ENCODE measurements at places on chromosomes 16 and 17.

GRCh38 chr16:57009643-57010170, 20.4 kb downstream of the NLRC5 start:
- no peak for DNase-seq

DNA sequence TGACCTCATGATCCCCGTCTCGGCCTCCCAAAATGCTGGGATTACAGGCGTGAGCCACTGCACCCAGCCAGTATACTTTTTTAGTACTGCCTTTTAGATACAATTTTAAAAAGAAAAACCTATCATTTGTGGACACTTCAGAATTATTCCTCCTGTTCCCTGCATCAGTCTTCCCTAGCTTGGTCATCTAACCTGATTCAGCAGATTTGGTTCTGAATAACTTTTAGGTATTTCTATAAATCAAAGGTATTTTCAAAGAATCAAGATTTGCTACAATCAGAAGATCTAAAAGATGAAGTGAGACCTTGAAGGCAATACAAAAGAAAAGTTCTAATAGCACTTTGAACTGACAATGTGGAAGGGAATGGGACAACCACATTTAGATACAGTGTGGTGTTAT, 30.0 kb downstream of the MBTD1 start:
- no peak for DNase-seq

DNA sequence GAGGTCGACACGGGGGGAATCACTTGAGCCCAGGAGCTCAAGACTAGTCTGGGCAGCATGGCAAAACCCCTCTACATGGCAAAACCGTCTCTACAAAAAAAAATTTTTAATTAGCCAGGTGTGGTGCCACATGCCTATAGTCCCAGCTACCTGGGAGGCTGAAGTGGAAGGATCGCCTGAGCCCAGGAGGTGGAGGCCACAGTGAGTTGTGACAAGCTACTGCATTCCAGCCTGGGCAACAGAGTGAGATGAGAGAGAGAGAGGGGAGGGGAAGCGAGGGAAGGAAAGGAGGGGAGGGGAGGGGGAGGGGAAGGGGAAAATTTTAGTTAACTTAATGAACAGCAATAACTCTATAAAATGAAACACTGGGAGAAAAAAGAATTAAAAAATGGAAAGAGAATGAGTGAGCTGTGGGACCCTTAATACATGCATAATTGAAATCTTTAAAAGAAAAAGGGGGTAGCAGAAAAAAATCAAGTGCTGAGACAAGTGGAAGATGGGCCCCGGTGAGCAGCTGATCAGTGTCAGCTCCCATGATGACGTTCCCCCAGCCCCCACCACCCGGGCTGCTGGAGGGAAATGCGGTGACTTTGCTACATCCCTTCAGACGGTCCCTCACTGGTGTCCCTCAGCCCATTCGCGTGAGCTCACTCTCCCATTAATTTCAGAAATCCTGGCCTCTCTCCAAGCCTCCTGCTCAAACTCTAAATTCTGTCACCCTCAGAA, 2.7 kb downstream of the ASGR2 start:
- no peak for DNase-seq

DNA sequence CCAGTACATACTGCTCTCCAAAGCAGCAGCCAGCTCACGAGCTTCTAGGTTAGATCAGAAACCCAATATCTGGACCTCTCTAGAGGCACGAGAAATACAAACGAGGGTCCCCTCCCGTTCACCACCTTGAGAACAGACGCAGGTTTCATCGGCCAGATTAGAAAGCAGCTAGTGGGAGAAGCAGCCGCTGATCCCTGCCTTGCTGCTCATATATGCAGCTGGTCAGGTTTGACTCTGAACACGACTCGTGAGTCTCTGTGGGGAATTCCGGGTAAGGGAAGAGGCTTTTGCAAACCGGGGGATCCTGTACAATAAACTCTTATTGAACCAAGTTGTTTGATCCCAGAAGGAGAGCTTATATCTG, 1.6 kb downstream of the VAT1L start:
- no peak for DNase-seq

GRCh38 chr16:318628-319027, 33.9 kb downstream of the AXIN1 start:
- DNase-seq: no peak

GRCh38 chr17:77301694-77302266, 161.0 kb downstream of the SEC14L1 start:
- no peak for DNase-seq

GRCh38 chr16:61547626-61548025, 488.6 kb downstream of the CDH8 start:
- DNase-seq: no peak

GRCh38 chr17:56908001-56908542, 5.8 kb downstream of the TRIM25 start:
- no peak for DNase-seq

GRCh38 chr17:42059815-42060214, 9.4 kb upstream of the C17orf113 start:
- DNase-seq: no peak

DNA sequence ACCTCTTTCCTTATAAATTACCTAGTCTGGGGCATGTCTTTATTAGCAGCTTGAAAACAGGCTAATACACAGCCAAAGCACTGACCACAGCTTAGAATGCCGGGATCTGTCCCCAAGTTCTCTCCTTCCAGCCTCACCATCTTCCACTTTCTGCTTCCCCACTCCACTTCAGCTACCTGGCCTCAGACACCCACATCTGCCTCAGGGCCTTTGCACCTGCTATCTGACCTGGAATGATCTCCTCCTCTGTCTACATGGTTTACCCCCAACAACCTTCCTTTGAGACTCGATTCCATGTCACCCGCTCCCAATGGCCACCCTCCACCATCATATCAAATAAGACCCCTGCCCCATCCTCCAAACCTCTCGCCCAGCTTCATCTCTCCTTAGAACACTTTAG, 152.6 kb upstream of the CDC42EP4 start:
- no peak for DNase-seq

DNA sequence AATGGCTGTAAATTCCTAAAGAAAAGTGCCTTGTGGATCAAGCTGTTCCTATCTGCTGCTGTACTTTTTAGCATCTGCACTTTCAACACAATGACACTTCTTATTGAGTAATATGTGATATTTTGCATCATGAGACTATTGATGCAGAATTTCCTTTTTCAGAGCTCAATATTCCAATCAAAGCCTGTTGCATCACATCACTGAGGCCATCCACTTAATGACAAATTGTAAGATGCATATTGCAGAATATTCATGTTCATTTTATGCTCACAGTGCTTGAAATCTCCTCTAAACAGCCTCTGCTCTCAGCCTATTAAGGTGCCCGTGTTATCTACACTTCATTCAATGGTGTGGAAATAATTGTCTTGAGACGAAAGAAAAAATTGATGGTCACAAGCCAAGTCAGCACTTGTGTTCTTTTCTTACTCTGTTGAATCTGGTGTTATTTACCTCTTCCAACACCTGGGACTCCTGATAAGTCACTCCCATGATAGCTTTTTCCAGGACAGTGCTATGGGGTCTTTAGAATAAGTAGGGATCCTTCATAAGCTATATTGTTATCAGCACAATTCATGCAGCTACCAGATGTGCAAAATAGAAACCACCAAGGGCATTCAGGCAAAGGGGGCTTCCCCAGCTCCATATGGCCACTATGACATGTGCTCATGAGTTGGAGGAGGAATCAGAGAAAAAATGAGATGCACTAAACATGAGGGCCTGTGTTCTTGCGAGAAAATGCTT, 9.3 kb upstream of the SKAP1 start:
- DNase-seq: no peak

All from activated T-cell treated with anti-CD3 and anti-CD28 coated beads for 1 hour (primary cell).